T-cell (primary cell): ENCODE measurements at places on chromosomes 16 and 17. TPM values are rescaled to one million over a fixed set of nuclear protein-coding genes. Genes with fewer than 3 reads are reported as not detected.
A peak's percentile ranks its signal among the peaks of the same experiment; 100 is the strongest.

SULT1A3 gene
- total RNA-seq: 30.8 TPM

- peak overlapping the region; percentile 88 for H3K27ac ChIP-seq
- H3K4me1 ChIP-seq: peaks cover 52% of the 10 kb centered on the region
- peaks cover 31% of the 10 kb centered on the region for H3K36me3 ChIP-seq
- DNase-seq: peak; percentile 34
These were observed 950 bp downstream of the KLHDC4 start for GRCh38 chr16:87764600-87765472.

GRCh38 chr17:75068750-75069149, 19.0 kb upstream of the SLC16A5 start:
- no peak overlapping the region for H3K27ac ChIP-seq
- no peak for DNase-seq
- peaks cover 23% of the 10 kb centered on the region for H3K4me1 ChIP-seq
- H3K4me3 ChIP-seq: no peak overlapping the region
- no peaks in the 10 kb centered on the region for H3K27me3 ChIP-seq

DNA sequence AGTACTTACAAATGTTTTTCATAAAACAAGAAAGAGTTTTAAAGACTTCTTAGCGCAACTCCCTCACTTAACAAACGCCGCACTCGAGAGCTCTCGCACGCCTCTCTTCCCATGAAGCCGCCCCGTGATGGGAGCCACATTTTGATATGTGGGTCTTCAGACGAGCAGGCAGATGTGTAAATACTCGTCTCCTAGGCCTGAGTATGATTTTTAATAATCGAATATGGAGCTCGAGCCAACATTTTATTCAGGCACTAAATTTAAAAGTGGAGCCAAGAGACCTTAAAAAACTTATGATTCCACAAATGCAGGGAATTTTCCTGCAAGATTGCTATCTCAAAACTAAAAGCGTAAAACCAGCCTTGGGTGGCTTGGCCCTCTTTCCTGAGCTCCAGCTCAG, 55.4 kb downstream of the IRX6 start:
- H3K4me1 ChIP-seq: no peaks in the 10 kb centered on the region
- no peak overlapping the region for H3K4me3 ChIP-seq
- no peak overlapping the region for H3K27ac ChIP-seq
- no peaks in the 10 kb centered on the region for H3K36me3 ChIP-seq
- DNase-seq: no peak
- peaks cover 6% of the 10 kb centered on the region for H3K27me3 ChIP-seq

DNA sequence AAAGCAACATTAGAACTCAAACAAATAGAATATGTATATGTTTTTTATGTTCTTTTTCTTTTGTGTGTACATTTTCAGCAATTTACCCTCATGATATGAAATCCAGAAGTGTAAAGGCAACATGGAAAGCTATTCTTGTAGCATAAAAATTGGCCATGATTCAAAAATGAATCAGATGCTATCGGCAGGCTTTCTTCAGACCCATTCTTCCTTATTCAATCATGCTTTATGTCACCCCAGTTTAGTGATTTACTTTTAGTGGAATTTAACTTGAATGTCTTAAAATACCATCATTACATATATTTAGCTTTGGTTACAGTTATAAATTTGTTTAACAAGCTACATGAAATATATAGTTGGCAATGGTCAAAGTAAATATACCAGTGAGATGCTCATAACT, 21.4 kb upstream of the SMIM36 start:
- no peak overlapping the region for H3K27ac ChIP-seq
- no peaks in the 10 kb centered on the region for H3K4me1 ChIP-seq
- no peak for DNase-seq

GRCh38 chr17:13302983-13303382, 285.2 kb upstream of the ELAC2 start:
- no peaks in the 10 kb centered on the region for H3K27me3 ChIP-seq
- H3K36me3 ChIP-seq: no peaks in the 10 kb centered on the region

DNA sequence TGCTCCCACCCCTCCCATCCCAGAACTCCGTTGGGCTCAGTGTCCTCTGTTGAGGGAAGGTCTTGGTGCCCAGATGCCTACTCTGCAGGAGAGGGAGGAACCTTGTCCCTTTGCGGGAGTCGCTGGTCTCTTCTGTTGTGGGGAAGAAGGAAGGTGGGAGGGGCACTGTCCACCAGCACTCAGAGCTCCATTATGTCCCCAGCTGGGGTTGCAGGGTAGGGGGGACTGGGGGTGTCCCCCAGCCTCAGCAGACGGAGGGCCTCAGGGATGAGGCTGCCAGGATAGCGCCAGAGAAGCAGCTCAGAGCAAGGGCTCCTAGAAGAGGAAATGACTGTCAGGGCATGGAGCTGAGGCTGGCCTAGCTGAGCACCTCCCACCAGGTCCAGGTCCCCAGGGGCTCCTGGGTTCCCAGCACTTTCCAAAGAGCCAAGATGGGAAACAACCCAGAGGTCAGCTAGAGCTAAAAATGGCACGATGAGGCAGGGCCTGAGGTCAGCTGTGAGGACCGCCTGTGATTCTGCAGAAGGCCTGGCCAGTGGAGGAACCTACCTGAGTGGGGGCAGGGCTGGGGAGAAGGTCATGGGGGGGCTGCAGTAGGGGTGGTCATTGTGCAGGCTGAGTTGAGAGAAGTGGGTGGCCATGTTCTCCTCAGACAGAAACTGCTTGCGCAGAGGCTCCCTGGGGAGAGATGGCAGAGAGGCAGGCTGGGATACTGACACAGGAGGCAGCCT, 893 bp downstream of the HCFC1R1 start:
- peak overlapping the region; percentile 72 for H3K4me3 ChIP-seq
- peaks cover 10% of the 10 kb centered on the region for H3K27me3 ChIP-seq
- peaks cover 26% of the 10 kb centered on the region for H3K36me3 ChIP-seq
- H3K4me1 ChIP-seq: peaks cover 21% of the 10 kb centered on the region

DNA sequence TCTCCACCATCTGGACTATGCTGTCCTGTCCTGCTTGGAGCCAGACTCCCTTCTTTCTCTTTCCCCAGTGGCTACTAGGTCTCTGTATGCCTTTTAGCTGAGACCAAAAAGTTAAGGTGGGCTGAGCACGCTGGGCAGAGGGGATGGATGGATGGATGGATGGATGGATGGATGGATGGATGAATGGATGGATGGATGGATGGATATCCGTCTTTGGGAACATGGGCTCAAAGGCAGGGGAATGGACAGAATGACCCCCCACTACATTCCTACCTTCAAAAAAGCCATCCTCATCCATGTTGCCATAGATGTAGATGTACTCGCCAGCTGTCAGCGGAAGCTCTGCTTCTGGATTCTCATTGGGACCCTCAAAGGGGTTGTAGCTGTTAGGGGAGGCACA, 12.8 kb downstream of the TSPOAP1 start:
- peaks cover 22% of the 10 kb centered on the region for H3K4me1 ChIP-seq
- no peaks in the 10 kb centered on the region for H3K36me3 ChIP-seq
- DNase-seq: no peak
- no peak overlapping the region for H3K4me3 ChIP-seq
- H3K27ac ChIP-seq: no peak overlapping the region

SHCBP1 gene
- 0.92 TPM for total RNA-seq

CD300LF gene
- not detected for total RNA-seq

PLSCR3 gene
- 101 TPM for total RNA-seq

CCNF gene
- total RNA-seq: 5.1 TPM

TGFB1I1 gene
- total RNA-seq: 0.72 TPM

DNA sequence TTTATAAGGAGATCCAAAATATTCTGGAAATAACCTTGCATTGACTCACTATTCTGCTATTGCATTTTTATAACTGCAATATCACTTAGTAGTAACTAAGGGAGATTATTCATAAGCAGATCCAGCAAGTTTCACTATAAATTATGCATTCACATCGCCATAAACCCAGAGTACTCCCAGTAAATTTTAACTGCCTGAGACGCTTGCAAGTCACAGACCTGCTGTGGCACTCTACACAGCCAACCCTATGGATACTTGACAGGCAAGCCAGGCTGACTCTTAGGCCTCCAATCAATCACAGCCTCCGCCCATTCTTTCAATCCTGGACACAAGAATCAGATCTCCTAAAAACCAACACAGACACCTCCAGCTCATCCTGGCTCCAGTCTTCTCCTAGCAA, 28.2 kb downstream of the USP31 start:
- no peak for DNase-seq
- no peak overlapping the region for H3K4me3 ChIP-seq
- no peaks in the 10 kb centered on the region for H3K36me3 ChIP-seq
- no peak overlapping the region for H3K27ac ChIP-seq
- H3K4me1 ChIP-seq: no peaks in the 10 kb centered on the region

GRCh38 chr16:814974-815373, 14.4 kb upstream of the GNG13 start:
- DNase-seq: no peak
- H3K27ac ChIP-seq: no peak overlapping the region
- no peak overlapping the region for H3K4me3 ChIP-seq
- peaks cover 8% of the 10 kb centered on the region for H3K4me1 ChIP-seq
- no peaks in the 10 kb centered on the region for H3K27me3 ChIP-seq

TP53TG3C gene
- not detected for total RNA-seq
